ENCODE measurements at places on chromosomes 13 and 19. TPM values are rescaled to one million over a fixed set of nuclear protein-coding genes. Genes with fewer than 3 reads are reported as not detected.

DNA sequence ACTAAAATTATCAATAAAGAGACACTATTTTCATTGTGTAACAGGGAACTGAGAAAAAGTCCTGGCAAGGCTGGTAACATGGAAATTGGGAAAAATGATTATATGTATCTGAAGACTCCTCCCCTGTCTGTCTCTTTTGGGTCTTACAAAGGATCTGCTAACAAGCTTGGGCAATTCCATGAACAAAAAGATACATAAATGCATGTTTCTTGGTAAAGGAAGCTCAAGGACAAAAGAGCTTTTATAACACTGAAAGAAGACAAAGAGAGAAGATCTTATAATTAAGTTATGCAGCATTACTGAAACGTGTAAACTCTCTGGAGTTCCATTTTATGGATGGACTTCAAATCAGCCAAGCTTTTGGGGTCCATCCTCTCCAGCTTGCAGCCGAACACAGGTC is 29.2 kb downstream of the EFNB2 start:
- DNase-seq, result no peak

DNA sequence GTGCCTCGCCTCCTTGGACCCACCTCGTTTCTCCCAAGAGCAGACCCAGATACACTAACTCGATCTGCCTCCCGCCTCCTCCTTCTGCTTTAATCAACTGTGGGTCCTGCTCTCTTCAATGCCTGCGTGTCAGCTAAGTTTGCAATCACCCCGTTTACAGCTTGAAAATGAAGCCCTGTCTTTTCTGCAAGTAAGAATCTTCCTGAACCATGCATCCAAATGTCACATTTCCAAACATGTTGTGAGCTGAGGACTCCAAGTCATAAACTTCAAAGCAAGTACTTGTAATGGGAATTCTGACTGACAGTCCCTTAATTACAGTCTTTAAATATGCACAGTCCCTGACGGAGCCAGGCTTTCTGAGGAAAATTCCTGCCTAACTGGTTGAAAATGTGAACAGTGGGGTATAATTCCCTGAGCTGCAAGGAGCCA is 154.9 kb upstream of the UQCRFS1 start:
- peak; percentile 60 for DNase-seq

GRCh38 chr13:97570442-97570841 is 136.5 kb downstream of the RAP2A start:
- peak; percentile 40 for DNase-seq

Gene EBI3
- not detected for total RNA-seq

GRCh38 chr13:76790980-76791819 is 95.0 kb downstream of the KCTD12 start:
- no peak for DNase-seq

DNA sequence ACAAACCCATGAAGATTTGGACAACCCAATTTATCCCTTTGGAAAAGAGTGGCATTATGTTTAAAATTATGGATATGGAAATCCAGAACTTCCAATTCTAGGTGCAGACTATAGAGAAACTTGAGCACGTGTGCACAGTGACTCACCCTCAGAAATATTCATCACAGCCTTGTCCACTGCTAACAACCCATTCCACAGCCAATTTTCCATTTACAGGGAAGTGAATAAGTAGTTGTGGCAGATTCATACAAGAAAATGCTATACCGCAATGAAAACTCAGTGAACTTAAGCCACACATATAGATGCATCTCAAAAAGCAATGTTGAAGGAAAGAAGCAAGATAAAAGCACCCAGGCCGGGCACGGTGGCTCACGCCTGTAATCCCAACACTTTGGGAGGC is 133.3 kb downstream of the USP12 start:
- DNase-seq, result no peak

Gene EPS8L1
- total RNA-seq, result 48.6 TPM
